ENCODE measurements at places on chromosomes 4 and X.

DNA sequence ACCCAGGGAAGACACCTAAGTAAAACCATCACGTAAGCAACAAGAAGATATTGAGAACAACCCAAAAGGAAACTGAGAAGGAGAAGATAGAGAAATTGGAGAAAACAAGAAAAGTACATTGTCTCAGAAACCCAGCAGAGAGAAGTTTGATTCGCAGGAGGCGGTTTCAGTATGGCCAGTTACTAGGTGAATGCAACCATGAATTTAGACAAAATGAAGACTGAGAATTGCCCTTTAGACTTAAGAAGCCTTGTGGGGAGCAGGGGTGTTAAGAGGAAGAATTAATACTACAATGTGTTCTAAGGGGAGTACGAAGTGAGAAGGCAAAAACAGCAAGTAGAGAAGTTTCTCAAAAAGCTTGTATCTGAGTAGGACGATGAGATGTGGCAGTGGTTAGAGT is 229.3 kb upstream of the NEIL3 start:
- DNase-seq, result no peak

- no peak for DNase-seq
Measured at GRCh38 chr4:3703677-3704521, 62.3 kb upstream of the ADRA2C start.

DNA sequence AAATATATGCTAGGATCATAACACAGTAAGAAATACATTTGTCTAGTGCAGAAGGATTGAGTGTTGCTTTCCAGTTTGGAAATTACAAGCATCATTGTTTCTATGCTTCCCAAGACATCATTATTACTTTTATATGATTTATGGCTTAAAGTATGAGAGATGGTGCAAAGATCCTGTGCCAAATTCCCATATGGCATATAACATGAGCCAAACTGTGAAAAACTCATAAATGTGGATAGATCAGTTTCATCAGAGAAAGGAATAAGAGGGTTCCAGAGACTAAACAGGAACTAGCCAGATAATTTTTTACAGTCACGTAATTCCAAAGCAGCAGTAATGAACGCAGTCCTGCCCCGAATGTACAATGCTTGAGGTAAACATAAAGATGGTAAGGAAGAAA is 126.3 kb downstream of the PRDM5 start:
- DNase-seq, result no peak

DNA sequence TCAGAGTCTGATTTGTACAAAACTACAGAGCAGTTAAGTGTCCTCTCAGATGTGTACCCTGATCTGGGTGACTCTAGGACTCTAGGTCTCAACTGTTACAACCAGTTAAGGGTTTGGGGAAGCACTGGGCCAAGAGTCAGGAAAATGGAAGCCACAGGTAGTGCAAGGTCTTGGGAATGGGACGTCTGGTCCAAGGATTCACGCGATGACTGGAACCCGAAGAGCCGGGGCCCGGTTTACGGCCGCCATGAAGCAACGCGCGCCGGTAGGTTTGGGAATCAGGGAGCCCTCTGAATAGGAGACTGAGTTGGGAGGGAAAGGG is 321 bp upstream of the HPRT1 start:
- DNase-seq, result no peak

- DNase-seq, result no peak
Measured at GRCh38 chr4:48851651-48852050, 20.8 kb downstream of the OCIAD1 start.

- no peak for DNase-seq
Measured at GRCh38 chr4:1170156-1170975, 2.0 kb downstream of the SPON2 start.

DNA sequence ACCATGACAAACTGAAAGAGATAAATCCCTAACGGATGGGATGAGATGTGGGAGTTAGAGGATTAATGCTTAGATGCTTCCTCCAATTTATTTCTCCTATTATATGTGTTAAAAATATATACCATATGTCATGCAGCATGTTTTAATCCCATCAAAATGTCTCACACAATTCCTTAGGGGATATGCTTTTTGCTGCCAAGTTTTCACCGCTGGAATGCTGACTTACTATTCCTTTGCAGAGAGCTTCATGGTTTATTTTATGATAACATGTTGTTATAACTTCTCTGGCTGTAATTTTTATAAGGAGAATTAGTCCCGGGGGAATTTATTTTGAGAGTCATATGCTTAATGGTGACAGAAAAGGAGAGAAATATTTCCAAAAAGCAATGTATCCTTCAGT is 670.3 kb downstream of the IL1RAPL1 start:
- no peak for DNase-seq

GRCh38 chr4:38040619-38041018 is 80.4 kb downstream of the PTTG2 start:
- DNase-seq, result no peak

All from stimulated activated CD8-positive, alpha-beta memory T cell treated with anti-CD3 and anti-CD28 coated beads, Interleukin-4, amount 100 ng/mL, for 1 hour (primary cell).